Dermis blood vessel endothelial cell (primary cell): ENCODE measurements at places on chromosomes 16 and 17. TPM values are rescaled to one million over a fixed set of nuclear protein-coding genes. Genes with fewer than 3 reads are reported as not detected.

Gene HOXB9
- total RNA-seq, result 0.47 and 1.0 TPM in 2 replicates

Gene BIRC5
- total RNA-seq, result 23.5 and 91.0 TPM in 2 replicates

Gene TOM1L1
- 0.34 and 0.70 TPM in 2 replicates for total RNA-seq

Gene MSLN
- 0.09 TPM in 1 of 2 replicates, not detected in the other for total RNA-seq

Gene MT4
- not detected in 2 replicates for total RNA-seq

Gene LRRC46
- 0.05 TPM in 1 of 2 replicates, not detected in the other for total RNA-seq

Gene KIF2B
- not detected in 2 replicates for total RNA-seq

Gene OR3A3
- total RNA-seq, result not detected in 2 replicates

Gene NXN
- 123 and 138 TPM in 2 replicates for total RNA-seq

Gene PYCARD
- 74.5 and 101 TPM in 2 replicates for total RNA-seq

Gene ITGB3
- 116 and 150 TPM in 2 replicates for total RNA-seq

Gene RUNDC3A
- under 0.01 TPM in 1 of 2 replicates, not detected in the other for total RNA-seq

Gene FOXN1
- not detected in 2 replicates for total RNA-seq

Gene CACNG5
- not detected in 2 replicates for total RNA-seq
